Activated T-helper 1 cell treated with anti-CD3 and anti-CD28 coated beads, Interleukin-12 subunit alpha, Interleukin-12 subunit beta, Interleukin-2, Interleukin-4 antibody, amounts not matched to agents 30 ng/mL and 10 ng/mL and 1 ng/mL, durations not matched to agents 14 hours and 24 hours and 36 hours (primary cell): ENCODE measurements at places on chromosomes 2 and 18. TPM values are rescaled to one million over a fixed set of nuclear protein-coding genes. Genes with fewer than 3 reads are reported as not detected.
A peak's percentile ranks its signal among the peaks of the same experiment; 100 is the strongest.

Gene TUBA4B
- total RNA-seq, result not detected in 2 replicates

GRCh38 chr2:108968619-108969018 is 20.4 kb downstream of the EDAR start:
- DNase-seq, result no peak

Gene CASP8
- 40.5 and 40.6 TPM in 2 replicates for total RNA-seq

- DNase-seq, result no peak
These were observed 127.3 kb downstream of the FAM210A start for GRCh38 chr18:13599031-13599430.

Gene UGT1A7
- total RNA-seq, result not detected in 2 replicates

Gene MORN2
- 4.9 and 5.3 TPM in 2 replicates for total RNA-seq

DNA sequence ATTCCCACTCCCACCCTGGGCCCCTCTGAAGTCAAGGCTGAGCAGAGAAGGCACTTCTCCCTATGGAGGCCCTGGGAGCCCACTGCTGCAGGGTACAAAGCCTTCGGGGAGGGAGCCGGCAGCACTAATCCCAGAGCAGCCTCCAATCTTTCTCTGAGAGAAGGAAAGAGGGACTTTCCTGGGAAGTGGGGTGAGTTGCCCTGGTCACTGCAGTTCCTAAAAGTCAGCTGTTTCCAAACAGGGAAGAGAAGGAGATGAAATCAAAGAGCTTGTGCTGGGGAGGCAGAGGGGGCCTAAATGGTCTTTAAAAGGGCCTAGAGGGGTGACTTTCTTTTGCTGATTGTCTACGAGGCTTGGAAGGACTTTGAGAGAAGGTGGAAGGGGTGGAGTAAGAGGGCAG is 264.7 kb downstream of the TNS1 start:
- DNase-seq, result no peak

- DNase-seq, result no peak
These were observed 80.3 kb upstream of the HAAO start for GRCh38 chr2:42872721-42873120.

- DNase-seq, result no peak
These were observed 77.1 kb downstream of the SPATS2L start for GRCh38 chr2:200383380-200384110.

DNA sequence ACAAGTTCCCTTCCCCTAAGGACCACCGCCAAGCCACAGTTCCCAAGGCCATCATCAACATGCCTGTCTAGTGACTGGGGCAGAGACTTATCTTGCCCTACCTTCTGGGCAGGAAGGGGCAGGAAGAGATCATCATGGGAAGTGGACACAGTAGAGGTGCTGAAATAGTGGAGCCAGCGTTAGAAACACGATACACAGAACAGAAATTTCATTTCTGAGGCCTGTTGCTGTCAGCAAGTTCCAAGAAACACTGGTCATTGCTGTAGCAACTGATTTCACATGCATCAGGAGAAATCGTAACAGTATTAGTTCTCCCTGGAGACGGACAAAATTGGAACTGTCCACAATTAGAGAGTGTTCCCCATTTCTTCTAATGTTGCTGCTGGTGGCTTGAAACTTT is 83.0 kb downstream of the COLEC12 start:
- no peak for DNase-seq

GRCh38 chr2:236164925-236165841 is 3.0 kb downstream of the GBX2 start:
- DNase-seq, result no peak

Gene KCNE4
- total RNA-seq, result not detected in 2 replicates

- DNase-seq, result peak; percentile 11
These were observed 33.6 kb downstream of the PLCL1 start for GRCh38 chr2:197838036-197838435.

Gene GPBAR1
- total RNA-seq, result 0.54 and 0.78 TPM in 2 replicates

Gene SLC11A1
- 0.05 and 0.27 TPM in 2 replicates for total RNA-seq

GRCh38 chr2:162011706-162012564 is 62.1 kb downstream of the DPP4 start:
- peak; percentile 45 for DNase-seq

Gene SERPINB5
- total RNA-seq, result not detected in 2 replicates
